ENCODE measurements at places on chromosomes 5 and 9.

DNA sequence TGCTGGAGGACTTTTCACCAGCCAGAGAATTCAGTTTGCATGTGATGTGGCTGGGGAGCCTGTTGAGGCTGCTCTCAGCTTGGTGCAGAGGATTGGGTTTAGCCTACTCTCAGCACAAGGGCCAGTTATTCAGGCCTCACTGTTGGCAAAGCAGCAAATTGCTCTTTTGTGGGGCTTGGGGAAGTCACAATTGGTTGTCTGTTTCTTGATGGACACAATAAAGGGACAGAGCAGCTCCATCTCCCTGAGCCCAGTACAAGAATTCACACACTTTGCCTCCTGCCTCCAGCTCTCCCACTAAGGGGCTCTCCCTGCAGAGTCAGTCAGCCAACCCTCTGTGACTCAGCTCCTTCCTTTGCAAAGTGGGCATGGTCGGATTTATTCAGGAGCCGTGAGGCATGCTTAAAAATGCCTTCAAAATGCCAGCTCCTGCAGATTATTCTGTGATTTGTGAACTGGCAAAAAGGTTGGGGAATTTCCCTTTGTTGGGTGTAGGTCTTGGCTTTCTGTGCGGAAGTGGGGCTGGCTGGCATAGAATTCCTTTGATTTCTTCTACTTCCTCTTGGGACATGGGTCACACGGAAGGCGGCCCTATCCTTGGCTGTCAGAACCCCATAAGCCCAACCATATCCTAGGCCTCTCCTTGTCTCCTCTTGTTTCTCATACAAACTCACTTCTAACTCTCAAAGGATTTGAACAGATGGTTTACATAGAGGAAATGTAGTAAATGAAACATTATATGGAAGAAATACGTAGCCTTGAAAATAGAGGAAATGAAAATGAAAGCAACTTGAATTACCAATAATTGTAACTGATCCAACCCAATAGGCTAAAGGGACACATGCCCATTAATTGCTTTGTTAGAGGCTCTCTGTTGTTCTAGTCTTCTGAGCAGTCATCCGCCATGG is 118.7 kb upstream of the CD180 start:
- no peak for DNase-seq

GRCh38 chr9:109574061-109574882 is 76.2 kb upstream of the PTPN3 start:
- DNase-seq = no peak

GRCh38 chr5:97877588-97877987 is 694.5 kb upstream of the RIOK2 start:
- no peak for DNase-seq

DNA sequence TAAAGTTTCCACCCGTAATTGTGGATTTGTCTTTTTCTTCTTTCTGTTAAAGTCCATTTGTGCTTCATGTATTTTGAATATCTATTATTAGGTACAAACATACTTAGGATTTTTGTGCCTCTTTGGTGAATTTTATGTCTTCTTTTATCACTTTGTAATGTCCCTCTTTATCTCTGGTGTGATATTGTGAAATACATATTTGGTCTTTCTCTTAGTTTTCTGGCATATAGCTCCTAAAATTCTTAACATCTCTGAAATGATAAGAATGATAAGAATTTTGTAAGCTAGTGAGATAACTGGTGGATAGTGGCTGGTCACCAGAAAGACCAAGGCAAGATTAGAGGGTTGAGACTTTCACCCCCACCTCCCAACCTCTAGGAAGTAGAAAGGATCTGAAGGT is 111.1 kb downstream of the KCTD16 start:
- DNase-seq = no peak

DNA sequence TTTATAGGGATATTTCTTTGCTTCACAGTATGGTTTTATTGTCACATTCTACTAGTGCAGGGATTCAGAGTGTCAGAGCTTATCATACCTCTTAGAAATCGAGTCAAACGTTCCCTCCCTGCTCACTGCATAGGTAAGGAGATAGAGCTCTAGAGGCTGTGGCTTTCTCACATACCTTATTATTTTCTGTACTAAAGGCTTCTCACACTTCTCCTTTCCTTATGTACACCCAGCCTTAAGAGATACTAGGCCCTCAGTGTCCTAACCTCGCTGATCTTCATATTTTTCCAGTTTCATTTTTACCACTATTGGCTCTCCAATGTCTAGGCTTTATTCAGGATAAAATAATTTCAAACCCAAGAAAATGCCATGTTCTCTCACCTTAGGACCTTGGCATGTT is 297.3 kb upstream of the RIOK2 start:
- DNase-seq = no peak

GRCh38 chr9:121748074-121748473 is 96.6 kb downstream of the DAB2IP start:
- no peak for DNase-seq

DNA sequence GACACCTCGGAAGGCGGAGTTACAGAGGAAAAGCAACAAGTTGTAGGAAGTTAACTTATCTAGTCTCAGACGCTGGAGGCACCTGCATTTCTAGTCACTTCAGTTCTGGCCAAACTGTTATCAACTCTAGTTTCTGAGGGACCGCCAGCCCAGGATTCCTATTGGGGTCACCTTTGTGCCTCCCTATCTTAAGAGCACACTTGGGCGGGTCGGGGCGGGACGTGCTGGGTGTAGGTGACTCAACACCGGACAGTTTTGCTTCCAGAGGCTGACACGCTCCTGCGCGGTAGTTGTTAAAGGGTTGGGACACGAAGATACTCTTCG is 679 bp upstream of the KDM4C start:
- DNase-seq = peak; percentile 67

All from activated T-cell treated with anti-CD3 and anti-CD28 coated beads, Interleukin-2, amount 50 U/mL, for 4 hours (primary cell).